Amygdala (tissue), 56 donors: ENCODE measurements at places on chromosomes 1 and 21.

DNA sequence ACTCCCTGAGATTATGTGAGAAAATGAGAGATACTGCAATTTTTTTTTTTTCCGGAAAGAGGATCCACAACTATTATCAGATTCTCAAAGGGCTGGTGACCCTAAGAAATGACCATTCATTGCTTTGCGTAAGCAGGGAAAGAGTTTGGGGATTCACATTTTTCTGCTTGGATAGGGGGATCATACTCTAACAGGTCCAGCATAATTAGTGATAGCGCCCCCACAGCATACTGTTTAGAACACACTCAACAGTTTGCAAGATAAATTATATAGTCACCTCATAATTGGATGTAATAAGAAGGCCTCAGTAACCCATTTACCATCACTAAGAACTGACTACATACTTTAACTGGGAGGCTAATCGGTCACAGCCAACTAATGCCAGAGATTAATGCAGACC, 1.9 kb downstream of the CCT3 start:
- DNase-seq, result no peak

DNA sequence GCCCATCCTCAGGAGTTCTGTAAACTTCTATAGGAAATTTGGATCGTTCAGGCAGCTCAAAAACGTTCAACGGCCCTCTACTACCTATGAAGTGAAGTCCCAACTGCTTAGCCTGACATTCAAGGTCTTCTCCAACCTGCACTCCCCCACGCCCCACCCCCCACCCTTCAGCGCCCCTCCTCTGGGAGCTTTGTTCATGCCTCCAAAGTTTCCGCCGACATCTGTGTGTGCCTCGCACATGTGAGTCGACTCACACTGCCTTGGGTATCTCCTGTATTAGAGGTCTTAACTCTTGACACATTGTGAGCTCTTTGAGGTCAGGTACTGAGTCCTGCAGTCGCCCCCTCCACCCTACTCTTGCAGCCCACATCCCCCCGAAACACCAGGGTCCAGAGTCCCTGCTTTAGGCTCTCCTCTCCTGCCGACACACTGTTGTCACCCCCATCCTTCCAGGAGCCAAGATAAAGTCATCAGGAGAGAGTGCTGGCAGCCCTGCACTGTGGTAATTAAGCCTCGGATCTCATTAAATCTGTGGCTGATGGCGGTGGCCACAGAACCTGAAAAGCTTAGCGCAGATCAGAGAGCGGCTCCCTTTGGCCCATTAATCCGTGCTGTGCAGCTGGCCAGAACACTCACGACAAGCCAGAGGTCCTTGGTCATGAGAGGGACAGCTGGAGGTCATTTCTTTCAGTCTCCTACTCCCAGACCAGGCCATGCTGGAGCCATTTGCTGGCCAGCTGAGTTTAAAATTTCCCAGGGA, 1.4 kb upstream of the PAFAH2 start:
- no peak for DNase-seq

DNA sequence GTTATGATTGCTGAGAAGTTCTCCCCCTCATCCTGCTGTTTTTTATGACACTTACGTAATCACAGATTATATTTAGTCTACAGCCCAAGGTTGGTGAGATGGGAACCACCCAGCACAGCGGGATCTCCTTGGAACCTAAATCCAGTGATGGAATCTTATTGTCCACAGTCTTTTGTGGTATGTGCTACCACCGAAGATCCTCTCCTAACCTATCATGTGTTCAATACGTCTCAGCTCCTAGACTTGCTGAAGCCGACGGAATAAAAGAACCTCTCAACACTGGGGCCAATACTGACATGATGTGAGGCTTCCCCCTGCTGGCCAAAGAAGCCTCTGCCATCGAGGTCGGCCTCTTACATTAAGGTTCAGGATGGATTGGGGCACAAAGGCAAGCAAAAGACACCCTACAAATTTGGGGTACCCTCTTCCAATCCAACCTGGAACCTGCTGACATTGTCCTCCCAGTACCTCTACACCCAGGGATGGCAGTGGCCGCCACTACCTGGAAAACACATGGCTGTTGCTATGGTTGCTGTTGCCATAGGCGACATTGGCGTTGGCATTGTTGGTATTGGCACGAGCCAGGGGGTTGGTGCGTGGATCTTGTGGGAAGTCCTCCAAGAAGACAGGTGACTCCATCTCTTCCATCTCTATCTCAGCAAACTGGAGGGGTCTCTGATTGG, 19.4 kb upstream of the KIF21B start:
- peak; percentile 39 for DNase-seq

- DNase-seq, result no peak
These were observed 10.8 kb downstream of the HMGB4 start for GRCh38 chr1:33874636-33875035.

DNA sequence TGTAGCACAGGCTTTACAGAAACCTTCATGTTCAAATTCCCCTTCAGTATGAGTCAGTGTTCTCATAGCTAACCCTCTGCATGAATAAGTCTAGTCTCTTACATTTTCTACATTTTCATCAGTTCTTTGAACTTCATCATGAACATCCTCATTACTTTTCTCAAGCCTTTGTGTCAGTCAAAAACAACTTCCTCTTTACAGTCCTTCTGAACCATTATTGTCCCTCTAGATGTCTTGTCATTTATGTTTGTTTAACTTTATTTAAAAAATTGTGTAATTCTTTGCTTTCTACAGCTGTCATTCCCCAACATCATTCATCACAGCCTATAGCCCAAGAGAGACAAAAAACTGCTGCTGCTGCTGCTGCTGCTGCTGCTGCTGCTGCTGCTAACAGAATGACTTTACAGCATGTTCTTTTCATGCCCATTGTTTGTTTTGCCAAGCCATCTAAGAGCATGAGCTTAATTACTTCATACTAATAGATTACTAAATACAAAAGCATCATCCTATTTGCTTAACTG, 133.1 kb downstream of the LRRC40 start:
- no peak for DNase-seq

DNA sequence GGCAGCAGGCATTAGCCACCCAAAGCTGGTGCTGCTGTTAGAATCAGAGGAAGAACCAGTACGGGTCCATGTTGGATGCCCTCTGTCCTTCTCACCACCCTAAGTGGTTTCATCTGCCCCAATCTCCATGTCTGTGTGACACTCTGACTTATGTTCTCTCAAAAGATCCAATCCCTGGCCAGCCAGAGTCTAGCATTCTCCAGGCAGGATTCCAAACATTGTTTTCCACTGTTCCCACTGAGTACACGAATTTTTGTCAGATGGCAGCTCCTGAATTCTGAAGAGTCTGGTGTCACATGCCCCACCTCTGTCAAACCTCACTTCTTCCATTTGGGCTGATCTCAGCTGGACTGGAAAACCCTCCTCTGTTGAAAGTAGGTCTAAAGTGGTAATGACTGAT, 166.0 kb downstream of the DISC1 start:
- no peak for DNase-seq

DNA sequence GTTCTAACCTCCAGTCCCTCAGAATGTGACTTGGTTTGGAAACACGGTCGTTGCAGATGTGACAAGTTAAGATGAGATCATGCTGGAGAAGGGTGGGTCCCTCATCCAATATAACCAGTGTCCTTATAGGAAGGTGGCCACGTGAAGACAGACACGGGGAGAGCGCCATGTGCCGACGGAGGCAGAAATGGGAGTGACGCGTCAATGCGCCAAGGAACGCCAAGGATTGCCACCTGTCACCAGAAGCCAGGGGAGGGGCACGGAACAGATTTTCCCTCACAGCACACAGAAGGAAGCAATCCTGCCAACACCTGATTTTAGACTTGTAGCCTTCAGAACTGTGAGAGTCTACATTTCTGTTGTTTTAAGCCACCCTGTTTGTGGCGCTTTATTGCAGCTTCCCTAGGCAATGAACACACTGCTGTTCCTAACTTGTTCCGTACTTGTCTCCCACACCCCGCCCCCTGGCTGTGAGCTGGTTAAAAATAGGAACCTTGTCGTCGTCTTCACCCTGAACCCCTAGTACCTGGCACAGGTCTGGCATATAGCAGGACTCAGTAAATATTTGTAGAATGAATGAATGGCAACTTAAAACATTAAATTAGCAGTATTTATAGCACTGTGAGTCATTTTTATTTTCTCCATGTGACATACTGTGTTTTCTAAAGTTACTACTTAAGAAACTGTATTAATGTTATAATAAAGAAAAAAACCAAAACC, 14.2 kb downstream of the RIMS3 start:
- DNase-seq, result no peak

GRCh38 chr1:109980324-109981003, 4.1 kb upstream of the AHCYL1 start:
- DNase-seq, result no peak

DNA sequence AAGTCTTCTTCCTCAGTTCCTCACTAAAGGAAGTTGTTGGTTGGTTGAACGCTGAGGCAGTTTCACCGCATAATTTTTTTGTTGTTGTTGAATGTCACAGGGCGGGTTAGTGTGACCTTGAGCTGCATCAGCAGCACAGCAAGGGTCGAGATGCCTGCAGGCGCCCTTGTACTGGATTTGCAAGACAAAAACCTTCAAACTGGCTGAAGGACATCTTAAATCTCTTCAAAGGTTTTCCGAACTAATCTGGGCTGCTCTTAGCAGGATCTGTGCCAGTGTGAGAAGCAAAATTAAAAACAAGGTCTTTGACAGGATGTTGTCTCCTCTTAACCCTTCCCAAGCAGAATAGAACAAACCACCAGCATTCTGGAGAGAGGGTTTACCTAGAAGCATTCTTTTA, 59.4 kb downstream of the NRIP1 start:
- DNase-seq, result no peak

GRCh38 chr21:43345746-43346409, 81.1 kb downstream of the SIK1 start:
- no peak for DNase-seq

DNA sequence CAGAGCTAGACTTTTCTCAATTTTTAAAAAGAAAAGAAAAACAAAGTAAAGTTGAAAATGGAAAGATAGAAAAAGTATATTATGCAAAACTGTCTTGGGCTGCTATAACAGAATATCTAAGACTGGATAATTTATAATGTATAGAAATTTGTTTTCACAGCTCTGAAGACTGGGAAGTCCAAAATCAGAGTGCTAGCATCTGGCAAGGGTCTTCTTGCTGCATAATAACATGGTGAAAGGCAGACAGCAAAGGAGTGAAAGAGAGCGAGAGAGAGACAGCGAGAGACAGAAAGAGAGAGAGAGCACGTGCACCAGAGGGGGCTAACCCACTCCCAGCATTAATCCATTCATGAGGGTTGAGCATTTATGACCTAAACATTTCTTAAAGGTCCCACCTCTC, 59.1 kb upstream of the SPOCD1 start:
- no peak for DNase-seq

DNA sequence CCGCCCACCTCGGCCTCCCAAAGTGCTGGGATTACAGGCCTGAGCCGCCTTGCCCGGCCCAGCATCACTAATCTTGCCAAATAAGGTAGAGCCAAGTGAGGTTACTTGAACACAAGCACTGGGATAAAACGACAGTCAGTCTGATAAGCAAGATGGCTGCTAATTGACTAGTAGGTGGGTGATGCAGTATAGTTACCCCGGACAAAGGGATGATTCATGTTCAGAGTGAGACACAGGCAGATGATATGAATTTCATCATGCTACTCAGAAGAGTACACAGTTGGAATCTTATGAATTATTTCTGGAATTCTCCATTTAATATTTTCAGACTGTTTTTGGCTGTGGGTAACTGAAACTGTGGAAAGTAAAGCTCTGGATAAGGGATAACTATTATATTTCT, 178.4 kb downstream of the USP25 start:
- DNase-seq, result no peak

- no peak for DNase-seq
These were observed 10.3 kb downstream of the UTS2 start for GRCh38 chr1:7842517-7842916.

GRCh38 chr1:211951856-211952255, 83.5 kb downstream of the INTS7 start:
- DNase-seq, result no peak

DNA sequence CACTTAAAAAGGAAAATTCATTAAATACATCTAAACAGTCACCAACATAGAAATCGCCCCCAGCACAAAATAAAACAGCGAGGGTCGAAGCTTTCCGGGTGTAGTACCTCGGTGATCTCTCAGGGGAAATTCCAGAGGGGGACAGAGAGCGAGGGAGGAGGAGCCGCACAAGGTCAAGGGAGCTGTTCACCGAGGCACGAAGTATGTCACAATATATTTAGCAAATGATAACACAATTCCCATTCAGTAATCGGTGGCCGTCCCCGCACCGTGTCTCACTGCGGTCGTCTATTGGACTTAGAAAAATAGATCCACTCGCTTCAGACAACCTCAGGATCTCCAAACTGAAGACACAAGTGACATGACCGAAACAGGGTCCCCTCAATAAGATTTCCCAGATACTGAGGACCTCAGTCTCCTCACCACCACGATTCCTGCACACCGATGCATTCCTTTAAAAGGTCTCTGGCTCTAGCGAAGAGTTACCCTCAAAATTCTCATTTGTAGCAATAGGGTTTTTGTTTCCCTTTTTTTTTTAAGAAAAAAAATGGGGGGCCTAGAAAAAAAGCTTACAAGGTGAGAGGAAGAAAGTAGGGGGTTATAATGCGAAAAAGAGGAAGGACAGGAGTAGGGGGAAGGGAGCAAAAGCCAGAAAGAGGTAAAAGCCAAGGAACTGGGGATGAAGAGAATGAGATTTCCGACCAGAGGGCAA, 1.1 kb downstream of the LPGAT1 start:
- no peak for DNase-seq

- DNase-seq, result no peak
These were observed 10.2 kb downstream of the CREG1 start for GRCh38 chr1:167543199-167543990.

DNA sequence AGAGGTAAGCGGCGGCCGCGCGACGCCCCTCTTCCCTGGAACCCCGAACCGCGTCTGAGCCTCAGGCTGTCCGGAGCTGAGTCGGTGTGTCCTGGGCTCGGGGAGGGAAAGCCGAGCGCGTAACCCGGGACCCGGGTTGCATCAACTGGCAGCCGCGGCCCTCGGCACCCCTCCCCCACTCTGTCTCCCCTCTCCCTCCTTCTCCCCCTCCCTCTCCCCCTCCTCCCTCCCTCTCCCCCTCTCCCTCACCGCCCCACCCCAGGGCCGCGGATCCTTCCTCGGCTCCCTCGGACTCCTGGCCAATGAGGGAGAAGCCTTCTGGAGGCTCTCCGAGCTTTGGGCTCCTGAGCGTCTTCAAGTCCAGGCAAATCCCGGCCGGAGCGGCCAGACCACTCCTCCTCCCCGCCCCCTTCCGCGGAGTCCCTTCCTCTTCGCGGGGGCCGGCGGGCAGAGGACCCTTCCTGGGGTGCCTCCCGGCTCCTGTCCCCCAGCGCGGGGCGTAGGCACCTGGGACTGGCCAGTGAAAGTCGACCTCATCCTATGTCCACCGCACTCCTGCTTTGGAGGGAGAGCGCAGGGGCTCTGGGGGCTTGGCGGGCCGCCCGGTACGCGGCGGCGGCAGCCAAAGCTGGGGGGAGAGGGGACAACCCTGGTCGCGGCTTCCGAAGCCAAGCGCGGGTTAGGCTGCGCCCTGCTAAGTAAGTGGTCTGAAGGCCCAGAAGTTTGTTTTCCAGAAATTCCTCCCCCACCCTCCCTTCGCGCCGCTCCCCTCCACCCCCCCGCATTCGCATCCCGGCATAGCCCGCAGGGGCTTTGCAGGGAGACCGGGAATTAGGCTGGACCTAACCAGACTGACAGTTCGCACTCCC, 850 bp downstream of the SESN2 start:
- peak; percentile 26 for DNase-seq
